ENCODE measurements at places on chromosomes 1 and 21. TPM values are rescaled to one million over a fixed set of nuclear protein-coding genes. Genes with fewer than 3 reads are reported as not detected.

DNA sequence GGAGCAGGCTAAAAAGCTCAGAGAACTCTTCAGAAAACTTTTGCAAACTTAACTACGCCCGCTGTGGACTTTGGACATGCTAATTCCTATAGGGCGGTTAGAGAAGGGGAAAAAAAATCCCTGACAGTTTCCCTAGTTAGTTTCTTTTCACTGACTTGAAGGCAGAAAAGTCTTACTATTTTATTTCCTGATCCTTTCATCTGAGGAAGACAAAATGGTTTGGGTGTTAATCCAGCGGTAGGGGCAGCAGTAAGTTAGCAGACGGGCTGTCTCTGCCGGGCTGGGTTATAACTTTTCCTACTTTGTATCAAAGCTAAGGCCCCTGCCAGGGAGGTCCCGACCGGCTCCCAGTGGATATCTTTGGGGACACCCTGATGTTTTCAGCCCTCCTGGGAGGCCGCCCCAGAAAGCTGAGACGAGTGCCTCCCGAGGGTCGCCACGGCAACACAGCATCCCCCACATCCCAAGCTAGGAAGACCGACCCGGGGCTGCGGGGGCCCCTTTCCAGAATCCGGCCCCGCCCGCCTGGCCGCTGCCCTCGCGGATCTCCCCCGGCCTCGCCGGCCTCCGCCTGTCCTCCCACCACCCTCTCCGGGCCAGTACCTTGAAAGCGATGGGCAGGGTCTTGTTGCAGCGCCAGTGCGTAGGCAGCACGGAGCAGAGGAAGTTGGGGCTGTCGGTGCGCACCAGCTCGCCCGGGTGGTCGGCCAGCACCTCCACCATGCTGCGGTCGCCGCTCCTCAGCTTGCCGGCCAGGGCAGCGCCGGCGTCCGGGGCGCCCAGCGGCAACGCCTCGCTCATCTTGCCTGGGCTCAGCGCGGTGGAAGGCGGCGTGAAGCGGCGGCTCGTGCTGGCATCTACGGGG, 162.6 kb downstream of the RUNX1 start:
- no peak for DNase-seq

DNA sequence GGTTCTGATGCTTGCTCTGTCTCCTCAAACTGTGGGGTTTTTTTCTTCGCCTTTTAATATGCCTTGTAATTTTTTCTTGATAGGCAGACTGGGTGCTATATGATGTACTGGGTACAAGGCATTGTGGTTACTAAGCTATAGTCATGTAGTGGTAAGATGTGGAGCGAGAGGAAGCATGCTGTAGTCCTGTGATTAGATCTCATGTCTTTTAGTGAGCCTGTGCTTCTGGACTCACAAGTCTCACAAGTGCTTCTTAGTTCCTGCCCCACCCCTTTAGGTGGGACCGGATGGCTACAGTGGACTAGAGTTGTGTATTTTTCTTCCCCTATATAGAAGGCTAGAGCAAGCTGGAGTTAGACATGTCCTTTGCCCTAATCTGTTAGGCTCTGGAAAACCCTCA, 178.7 kb downstream of the DNM3 start:
- no peak for DNase-seq

Gene KCNC4
- 4.8 TPM for total RNA-seq

Gene OR14K1
- total RNA-seq: not detected

Gene CLIC6
- 6.2 TPM for total RNA-seq

Data from type B pancreatic cell (in vitro differentiated cells).